SIG-M5 (cell line): ENCODE measurements at places on chromosomes 16 and 17.

- no peak for DNase-seq
Observed at GRCh38 chr17:77254951-77255825, 114.4 kb downstream of the SEC14L1 start.

GRCh38 chr16:80710918-80711317 is 93.5 kb downstream of the CDYL2 start:
- no peak for DNase-seq

- no peak for DNase-seq
Observed at GRCh38 chr16:10206215-10206614, 24.0 kb upstream of the GRIN2A start.

GRCh38 chr17:45432405-45433158 is at the start of gene ARHGAP27:
ARHGAP27 (minus strand) TSS chr17:45432870; CDS start chr17:45430279, 2,591 bp downstream.
- no peak for DNase-seq

GRCh38 chr17:80474231-80474960 is 2.0 kb downstream of the NPTX1 start:
- DNase-seq, result no peak

GRCh38 chr17:50283714-50284113 is 9.4 kb downstream of the TMEM92 start:
- DNase-seq, result no peak

DNA sequence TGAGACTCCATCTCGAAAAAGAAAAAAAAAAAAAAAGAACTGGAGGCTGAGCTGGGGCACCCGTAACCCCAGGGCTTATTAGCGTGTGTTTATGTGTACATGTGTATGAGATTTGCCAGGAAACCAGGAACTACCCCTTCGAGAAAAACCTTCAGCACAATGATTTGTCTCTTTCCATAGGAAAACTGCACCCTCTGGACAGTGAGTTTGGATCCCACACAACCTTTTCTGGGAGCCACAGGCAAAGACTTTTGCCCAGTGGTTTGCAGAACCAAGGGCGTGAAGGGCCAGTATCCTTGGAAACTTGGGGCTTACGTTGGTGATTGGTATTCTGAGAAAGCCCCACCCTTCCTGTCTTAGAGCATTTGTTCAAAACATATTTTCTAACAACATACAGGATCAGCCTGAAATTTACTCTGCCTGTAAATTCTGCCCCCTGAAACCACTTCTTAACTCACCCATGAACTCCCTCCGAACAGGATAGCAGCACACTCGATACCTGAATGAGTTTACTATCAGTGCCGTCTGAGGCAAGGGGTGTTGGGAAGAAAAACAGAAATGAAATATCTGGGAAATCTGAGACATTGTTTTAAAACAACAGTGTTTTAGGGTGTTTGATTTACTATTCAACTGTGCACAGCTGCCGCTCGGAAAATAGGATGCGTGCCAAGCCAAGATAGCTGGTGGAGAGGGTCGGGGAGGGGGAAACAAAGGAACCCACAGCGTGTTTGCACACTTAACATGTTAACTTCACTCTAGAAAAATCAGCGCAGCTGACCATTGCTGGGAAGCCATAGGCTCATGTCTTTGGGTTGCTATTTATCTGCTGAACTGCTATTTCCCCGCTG is 40.2 kb upstream of the MAF start:
- DNase-seq, result no peak

DNA sequence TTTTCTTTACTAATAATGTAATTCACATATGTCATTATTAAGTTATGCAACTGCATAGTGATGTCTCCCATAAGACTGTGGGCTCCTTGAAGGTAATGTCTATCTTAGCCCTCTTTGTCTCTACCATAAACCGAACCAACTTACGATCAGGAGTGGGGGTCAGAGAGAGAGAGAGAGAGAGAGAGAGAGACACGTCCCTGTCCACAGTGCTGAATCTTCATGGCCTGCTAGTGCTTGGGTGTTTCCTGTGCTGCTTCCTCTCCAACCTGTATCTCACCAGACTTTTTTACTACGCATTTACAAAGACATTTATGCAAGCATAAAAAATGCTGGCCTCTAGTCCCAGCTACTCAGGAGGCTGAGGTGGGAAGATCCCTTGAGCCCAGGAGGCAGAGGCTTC is 52.2 kb upstream of the HAPSTR1 start:
- no peak for DNase-seq

DNA sequence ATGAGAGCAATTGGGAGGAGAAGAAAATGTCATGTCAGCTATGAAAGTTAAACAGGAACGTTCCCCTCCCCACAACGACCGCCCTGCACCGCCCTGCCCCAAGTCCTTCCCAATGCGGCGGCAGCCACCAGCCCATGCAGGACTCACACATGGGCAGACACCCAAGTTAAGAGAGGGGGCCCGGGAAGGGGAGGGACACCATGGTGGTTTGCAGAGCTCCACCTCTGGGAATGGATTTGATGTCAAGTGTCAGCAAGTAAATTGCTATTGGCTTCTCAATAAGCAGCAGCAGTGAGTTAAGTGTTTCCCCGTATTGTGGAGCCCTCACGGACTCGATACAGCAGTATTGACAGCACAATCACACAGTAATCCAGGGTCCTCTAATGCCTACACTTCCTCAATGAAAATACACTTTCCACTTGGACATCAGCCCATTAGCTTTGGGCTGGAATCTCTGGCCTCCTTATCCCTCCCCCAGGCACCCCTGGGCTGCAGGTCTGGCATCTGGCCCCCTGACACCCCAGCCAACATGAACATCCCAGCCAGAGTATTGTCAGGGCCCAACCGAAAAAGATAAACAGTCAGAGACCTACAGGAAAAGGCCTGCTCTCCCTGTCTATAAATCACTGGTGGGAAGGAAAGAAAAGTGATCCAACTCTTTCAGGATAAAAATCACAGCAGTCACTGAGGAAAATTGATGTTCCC is 22.6 kb downstream of the ZFHX3 start:
- DNase-seq, result no peak

GRCh38 chr17:72056727-72057290 is 64.0 kb upstream of the SOX9 start:
- DNase-seq, result no peak

DNA sequence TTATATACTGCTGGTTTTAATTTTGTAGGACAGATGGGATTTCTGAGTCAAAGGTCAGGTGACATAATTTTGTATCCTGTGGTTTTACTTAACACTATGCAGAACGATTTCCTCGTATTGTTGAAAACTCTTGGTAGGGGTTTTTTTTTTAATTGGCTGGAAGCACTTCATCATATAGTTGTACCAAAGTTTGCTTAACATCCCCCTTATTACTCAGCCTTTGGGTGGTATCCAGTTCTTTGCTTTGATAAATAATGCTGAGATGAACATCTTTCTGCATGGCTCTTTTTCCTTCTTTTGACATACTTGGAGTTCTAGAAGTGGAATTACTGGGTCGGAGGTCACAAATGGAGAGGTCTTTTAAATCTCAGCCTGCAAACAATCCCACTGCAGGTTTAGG is 419.1 kb downstream of the MAF start:
- DNase-seq, result no peak

DNA sequence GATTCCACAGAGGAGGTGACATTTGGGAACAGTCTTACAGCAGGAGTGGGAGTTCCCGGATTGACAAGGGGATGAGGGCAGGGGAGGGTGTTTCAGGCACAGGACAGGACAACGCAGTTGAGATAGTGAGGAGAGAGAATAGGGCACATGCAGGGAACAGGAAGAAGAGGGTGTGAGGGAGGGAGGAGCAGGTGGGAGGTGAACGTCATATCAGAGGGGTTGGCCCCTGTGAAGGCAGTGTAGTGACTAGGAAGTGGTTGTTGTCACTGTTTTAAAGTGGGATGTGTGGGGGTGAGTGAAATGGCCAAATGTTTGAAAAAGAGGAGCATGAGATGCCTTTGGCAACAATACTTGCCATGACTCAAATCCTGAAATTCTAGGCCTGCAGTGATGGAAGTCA is 12.2 kb downstream of the PRKCB start:
- DNase-seq, result no peak

- no peak for DNase-seq
Observed at GRCh38 chr17:171871-172270, 9.6 kb downstream of the DOC2B start.

DNA sequence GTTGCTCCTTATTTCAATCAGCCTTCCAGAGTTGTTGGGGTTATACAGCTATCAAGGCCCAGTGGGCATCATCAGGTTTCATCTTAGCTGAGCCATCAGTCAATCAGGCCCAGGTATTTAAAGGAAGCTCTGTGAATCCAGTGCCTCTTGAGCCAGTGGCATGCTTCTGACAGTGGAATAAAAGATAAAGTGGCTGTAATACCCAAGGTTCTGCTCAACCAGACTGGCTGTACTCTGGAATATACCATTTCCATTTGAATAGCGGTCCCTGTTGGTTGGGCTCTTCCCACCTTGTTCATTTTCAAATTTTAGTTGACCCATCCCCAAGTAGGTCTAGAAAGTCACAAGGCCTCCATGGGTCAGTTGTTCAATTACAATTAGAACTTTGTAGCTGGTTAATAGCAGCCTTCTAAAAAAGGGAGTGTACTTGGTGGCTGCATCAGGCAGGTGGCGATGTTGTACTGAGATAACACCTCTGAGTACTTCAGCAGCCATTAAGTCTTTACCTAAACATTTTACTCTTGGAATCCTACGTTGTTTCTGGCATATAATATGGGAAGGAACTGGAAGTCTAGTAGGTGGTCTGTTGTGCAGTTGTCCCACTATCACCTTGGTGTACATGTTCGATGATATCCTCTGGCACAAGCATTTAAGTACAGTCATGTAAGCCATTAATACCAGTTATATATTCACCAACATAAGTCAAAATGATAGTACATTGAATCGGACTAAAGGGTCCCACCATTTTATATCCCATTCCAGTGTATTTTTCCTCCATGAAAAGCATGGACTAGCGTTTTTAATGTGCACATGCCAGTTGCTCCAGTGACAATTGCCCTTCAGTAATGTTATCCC is 294.1 kb downstream of the BCAS3 start:
- no peak for DNase-seq

DNA sequence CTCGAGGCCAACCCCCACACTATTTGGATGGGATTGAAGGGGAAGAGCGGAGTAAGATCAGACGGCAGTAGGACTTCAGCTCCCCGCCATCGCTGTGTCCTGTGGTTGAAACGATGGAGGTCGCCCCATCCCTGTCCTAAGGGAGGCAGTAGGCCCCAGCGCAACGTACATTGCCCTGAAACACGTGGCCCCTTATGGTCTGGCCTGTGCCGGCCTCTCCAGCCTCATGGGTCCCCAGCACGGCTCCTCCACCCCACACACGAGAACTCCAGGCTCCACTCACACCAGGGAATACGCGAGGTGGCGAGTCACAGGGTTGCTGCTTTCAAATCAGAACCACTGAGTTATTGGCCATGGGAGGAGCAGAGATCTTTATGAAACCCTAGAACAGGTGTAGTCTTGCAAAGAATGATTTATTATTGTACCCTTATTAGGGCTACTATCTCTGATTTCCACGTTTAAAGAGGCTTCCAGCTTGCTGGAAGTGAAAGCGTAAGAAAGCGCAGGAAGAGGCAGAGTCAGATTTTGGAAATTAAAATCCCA is 669 bp upstream of the DCTPP1 start:
- DNase-seq, result no peak

- DNase-seq, result no peak
Observed at GRCh38 chr16:60302261-60302660, 1568.1 kb upstream of the GOT2 start.

- DNase-seq, result no peak
Observed at GRCh38 chr17:74199306-74200092, 4.0 kb upstream of the RPL38 start.

GRCh38 chr16:66409156-66409555 is 17.9 kb upstream of the BEAN1 start:
- no peak for DNase-seq

DNA sequence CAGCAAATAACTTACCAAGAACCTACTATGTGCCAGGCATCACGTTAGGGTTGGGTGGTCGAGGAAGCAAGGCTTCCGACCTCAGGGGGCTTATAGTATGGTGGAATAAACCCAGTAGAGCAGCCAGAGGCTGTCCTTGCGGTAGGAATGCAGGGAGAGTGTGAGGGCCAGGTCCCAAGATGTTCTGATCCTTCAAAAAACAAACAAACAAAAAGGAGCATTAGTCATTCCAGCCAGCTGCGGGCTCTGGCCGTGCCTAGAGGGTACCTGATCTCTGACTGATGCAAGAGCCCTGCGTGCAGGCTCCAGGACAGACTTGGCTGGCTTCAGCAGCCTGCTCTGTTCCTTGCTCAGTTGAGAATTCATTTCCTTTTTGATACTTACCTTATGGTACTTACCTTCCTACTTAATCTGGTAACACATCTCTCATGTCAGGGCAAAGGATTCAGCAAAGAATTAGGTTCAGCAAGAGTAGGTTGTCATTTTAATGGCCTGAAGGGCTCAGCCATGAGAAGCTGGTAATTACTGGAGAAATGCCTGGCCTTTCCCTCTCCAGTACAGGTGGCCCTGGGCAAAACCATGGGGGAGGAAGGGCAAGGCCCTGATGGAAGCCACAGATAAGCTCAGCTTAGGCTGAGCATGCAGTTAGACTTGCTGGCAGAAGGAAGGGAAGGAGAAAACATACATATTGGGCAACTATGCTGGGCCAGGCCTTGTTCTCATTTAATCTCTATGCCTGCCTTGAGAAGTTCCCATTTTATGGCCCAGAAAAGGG is 18.4 kb downstream of the CYB5D2 start:
- DNase-seq, result no peak
